Gastrocnemius medialis (tissue), 4 donors: ENCODE measurements at places on chromosomes 6 and 20. TPM values are rescaled to one million over a fixed set of nuclear protein-coding genes. Genes with fewer than 3 reads are reported as not detected.

The FRS3 gene
- total RNA-seq: 6.6 TPM

The MCHR2 gene
- not detected for total RNA-seq

DNA sequence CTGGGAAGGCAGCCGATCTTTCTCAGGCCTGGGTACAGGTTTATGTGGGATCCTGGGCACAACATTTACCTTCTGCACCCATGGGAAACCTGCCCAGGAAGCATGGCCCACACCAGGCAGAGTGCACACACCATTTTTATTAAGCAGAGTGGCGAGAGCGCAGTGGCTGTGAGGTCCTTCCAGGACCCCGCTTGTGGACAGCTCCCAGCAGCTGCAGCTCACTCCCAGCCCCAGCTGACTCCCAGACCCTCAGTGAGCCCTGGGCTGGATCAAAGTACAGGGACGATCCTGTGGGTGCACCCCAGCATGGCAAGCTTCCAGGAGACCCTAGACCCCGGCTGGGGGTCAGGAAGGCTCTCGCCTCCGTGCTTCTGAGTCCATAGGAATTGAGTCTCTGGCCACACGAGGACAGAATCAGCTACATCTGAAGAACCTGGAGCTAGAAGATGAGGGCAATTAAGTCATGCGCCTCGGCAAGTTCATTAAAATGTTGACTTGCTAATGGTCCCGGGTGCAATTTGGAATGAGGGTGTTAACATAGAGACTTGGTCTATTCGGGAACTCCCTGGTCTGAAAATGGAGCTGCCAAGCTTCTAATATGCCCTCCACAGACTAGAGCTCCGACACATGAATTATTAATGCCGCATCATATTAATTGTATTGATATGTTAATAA lies 65.4 kb upstream of the SLCO4A1 start:
- no peak overlapping the region for H3K27ac ChIP-seq
- no peaks in the 10 kb centered on the region for H3K27me3 ChIP-seq
- DNase-seq: no peak
- no peak overlapping the region for H3K4me3 ChIP-seq
- no peaks in the 10 kb centered on the region for H3K4me1 ChIP-seq
- H3K36me3 ChIP-seq: no peaks in the 10 kb centered on the region

- H3K4me3 ChIP-seq: no peak overlapping the region
- H3K4me1 ChIP-seq: no peaks in the 10 kb centered on the region
- no peak for DNase-seq
- H3K27ac ChIP-seq: no peak overlapping the region
- no peaks in the 10 kb centered on the region for H3K36me3 ChIP-seq
Measured at GRCh38 chr6:37724530-37725220, 27.0 kb upstream of the MDGA1 start.

GRCh38 chr6:68533339-68533795 lies 101.7 kb upstream of the ADGRB3 start:
- no peak overlapping the region for H3K4me3 ChIP-seq
- H3K27me3 ChIP-seq: no peaks in the 10 kb centered on the region
- no peak overlapping the region for H3K27ac ChIP-seq
- no peak for DNase-seq
- no peaks in the 10 kb centered on the region for H3K36me3 ChIP-seq

DNA sequence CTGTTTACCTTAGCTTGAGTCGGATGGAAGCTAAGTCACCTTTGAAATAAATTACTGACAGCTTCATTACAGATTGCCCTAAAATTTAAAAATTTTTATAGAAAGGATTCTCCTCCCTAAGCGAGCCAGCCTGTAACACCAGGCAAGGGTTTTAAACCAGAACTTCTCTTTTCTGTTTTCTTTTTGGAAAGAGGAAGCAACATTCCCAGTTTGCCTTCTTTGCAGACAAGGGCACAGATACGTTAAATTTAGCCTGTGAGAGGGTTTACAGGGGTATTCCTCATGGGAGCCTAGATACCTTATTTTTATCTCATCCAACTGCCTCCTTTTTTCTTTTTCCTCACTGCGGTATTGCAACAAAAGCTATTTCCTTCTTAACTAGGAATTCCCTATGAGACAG lies 45.0 kb downstream of the GNAS start:
- no peak overlapping the region for H3K4me3 ChIP-seq
- peaks cover 92% of the 10 kb centered on the region for H3K4me1 ChIP-seq
- no peaks in the 10 kb centered on the region for H3K27me3 ChIP-seq
- no peak for DNase-seq
- peak overlapping the region; percentile 100 for H3K27ac ChIP-seq

The PAK5 gene
- not detected for total RNA-seq

The SLC17A1 gene
- not detected for total RNA-seq

- H3K4me3 ChIP-seq: no peak overlapping the region
- H3K36me3 ChIP-seq: no peaks in the 10 kb centered on the region
- DNase-seq: no peak
- H3K27ac ChIP-seq: peak overlapping the region; percentile 56
Measured at GRCh38 chr6:136079701-136080565, 170.2 kb downstream of the MTFR2 start.

GRCh38 chr6:73747289-73747688 lies 51.3 kb downstream of the CD109 start:
- H3K27ac ChIP-seq: no peak overlapping the region
- no peaks in the 10 kb centered on the region for H3K27me3 ChIP-seq
- no peak for DNase-seq
- H3K4me3 ChIP-seq: no peak overlapping the region
- H3K36me3 ChIP-seq: no peaks in the 10 kb centered on the region

The ANKRD66 gene
- total RNA-seq: not detected
